Activated T-helper 1 cell treated with anti-CD3 and anti-CD28 coated beads, Interleukin-12 subunit alpha, Interleukin-12 subunit beta, Interleukin-2, Interleukin-4 antibody, amounts not matched to agents 30 ng/mL and 10 ng/mL and 1 ng/mL, durations not matched to agents 14 hours and 24 hours and 36 hours (primary cell): ENCODE measurements at places on chromosomes 12 and 14. TPM values are rescaled to one million over a fixed set of nuclear protein-coding genes. Genes with fewer than 3 reads are reported as not detected.

DNA sequence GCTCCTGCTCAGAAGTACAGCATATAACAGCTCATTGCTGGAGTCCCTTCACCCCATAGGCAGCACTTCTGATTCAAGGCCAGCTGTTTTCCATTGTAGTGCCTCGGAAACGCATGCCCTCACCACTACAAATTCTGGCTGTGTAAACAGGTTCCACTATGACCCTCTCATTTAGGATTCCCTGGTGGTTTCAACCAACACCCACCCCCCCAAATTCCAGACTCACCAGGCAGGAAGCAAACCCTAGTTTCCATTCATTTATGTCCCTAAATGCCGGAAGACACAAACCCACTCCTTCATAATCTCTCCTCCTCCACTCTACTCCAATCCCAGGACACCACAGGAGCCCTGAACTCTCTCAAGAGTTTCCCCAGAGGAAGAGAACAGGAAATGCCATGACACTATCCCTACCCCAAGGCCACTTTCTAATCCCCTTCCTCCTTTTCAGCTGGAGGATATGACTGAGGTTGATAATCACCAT is 75.9 kb upstream of the TMPO start:
- DNase-seq, result no peak

- peak; percentile 55 for DNase-seq
Measured at GRCh38 chr14:80987235-80988032, 32.0 kb downstream of the TSHR start.

GRCh38 chr14:76810525-76810924 is 2.2 kb downstream of the ANGEL1 start:
- no peak for DNase-seq

GRCh38 chr14:100383727-100384158 is 60.6 kb downstream of the SLC25A47 start:
- peak; percentile 53 for DNase-seq

The FOXA1 gene
- total RNA-seq, result 0.31 TPM in 1 of 2 replicates, not detected in the other

The RNASE7 gene
- total RNA-seq, result not detected in 2 replicates

The ACOT4 gene
- 1.1 and 1.9 TPM in 2 replicates for total RNA-seq

The RALGAPA1 gene
- 40.3 and 48.5 TPM in 2 replicates for total RNA-seq

DNA sequence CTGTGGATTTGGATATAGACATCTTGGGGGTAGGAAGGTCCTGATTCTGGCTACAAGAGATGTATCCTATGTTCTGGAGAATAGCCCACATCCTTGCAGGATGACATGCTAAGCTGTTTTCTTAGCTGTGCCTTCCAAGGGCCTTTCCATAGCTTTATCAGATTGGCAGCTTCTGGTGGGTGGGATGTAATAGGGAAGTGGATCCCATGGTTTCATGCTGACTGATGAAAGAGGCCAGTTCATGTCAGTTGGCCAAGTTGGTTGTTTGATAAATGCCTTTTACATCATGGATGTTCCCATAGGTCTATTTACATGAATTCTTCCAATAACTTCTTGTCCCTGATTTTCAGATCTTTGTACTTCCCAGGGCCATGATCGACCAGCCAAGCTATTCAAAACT is 169.1 kb upstream of the RMST start:
- DNase-seq, result no peak

- DNase-seq, result no peak
Measured at GRCh38 chr14:42335918-42336317, 729.2 kb downstream of the LRFN5 start.

DNA sequence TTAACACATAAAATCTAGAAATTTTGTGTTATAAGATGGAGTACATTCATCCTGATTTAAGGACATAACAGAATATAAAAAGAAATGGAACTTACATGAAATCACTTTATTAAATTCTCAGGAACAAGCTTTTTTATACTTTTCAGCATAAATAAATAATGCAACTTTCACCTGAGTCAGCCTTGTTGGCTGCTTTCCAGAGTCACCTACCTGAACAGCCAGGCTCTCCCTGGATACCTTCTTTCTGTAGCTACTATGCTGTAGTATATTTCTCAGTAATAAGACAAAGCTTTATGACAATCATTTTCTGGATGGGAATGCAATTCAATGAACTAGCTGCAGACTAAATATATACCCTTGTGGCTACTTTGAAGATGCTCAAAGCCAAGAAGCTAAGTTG is 111.9 kb downstream of the NTS start:
- no peak for DNase-seq

DNA sequence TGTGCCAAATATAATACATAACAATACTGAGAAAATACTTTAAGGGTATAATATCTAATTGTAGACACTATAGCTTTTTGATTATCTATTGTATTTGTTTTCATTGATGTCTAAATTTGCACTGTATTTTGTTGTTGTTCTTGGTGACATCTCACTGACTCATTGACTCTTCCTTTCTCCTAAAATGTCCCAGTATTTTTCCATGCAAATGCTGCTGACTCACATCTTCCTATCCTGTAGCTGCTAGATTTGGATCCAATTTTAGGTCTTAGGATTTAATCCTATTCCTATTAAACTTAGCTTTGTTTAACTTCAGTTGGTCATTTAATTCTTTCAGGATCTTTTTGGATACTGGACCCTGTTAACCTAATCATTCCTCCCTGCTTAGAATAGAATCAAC is 148.5 kb downstream of the TMTC2 start:
- no peak for DNase-seq

DNA sequence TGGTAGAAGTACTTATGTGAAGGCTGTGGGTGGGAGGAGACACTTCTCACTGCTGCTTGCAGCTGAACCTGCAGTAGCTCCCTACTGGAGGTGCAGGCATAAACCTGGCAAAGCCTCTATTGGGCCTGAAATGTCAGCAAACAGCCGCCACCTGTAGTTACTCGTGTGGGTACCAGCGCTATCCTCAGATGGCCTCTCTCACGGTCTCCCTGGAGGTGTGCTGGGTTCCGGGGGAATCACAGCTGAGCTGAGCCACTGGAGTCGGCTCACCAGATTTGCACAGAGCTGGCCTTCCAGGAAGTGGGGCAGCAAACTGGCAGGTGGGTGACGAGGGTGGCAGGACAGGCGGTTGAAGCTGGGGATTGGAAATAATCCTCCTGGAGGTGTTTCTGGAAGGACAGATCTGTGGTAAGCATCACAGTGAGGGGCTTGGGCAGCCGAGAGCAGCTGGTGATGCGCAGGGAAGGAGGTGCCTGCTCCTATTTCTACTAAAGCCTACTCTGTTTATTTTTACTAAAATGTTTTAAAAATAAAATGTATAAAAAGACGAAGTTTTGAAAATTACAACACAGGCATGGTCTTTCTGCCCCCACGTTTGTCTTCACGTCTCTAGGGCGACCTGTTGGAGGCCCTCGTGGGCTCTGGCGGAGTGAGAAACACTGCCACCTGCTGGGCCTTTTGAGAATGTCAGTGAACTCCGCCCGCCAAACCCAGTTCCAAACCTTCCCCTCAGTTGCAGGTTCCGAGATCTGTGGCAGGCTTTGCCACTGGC is 67.8 kb upstream of the PLEKHG3 start:
- peak; percentile 43 for DNase-seq

- peak; percentile 64 for DNase-seq
Measured at GRCh38 chr14:103091041-103091882, 3.3 kb upstream of the EXOC3L4 start.
